ENCODE measurements at places on chromosomes 1 and 21.

- DNase-seq = no peak
These were observed 470.4 kb upstream of the B3GALT2 start for GRCh38 chr1:193656841-193657240.

DNA sequence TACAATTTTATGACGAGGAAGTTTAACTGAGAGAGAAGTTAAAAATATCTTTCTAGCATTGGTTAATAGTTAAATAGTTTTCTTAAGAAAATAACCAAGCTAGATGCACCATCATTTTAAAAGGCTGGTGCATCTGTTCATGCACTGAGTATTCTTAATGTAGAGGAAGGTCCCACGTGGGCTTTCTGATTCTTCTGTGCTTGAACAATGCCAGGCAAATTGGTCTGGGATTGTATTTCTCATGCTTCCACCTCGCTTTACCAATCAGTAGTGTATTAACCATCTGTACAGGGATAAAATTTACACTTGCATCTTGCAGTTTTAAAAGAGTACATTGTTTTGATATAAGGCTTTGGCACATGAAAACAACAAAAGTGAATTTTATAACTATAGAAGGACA is 47.4 kb upstream of the MTF2 start:
- DNase-seq = no peak

GRCh38 chr1:205056188-205056611 is 13.2 kb downstream of the CNTN2 start:
- DNase-seq = no peak

GRCh38 chr1:2495546-2495945 is 19.5 kb downstream of the PLCH2 start:
- no peak for DNase-seq

GRCh38 chr1:73040811-73041210 is 758.5 kb upstream of the NEGR1 start:
- DNase-seq = no peak

GRCh38 chr1:18886003-18886335 is 16.4 kb downstream of the ALDH4A1 start:
- no peak for DNase-seq

- no peak for DNase-seq
These were observed 18.7 kb upstream of the TRAF3IP3 start for GRCh38 chr1:209737118-209737505.

DNA sequence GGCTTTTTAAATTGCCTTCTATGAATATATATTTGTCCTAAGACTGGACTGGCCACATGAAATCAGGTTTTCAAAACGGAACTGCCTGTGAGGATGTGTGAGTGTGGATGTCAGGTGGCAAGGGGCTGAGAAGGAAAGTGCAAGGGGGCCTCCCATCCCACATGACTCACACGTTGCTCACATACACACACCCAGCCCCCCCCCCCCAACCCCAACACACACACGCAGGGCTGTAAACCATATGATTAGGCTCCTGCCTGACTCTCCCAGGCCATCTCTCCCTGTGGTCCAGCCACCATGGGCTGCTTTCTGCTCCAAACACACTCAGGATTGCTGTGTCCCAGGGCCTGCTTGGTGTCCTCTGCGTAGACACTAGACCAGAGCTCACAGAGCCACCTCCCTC is 22.4 kb downstream of the DEGS1 start:
- DNase-seq = no peak

- no peak for DNase-seq
These were observed 162.9 kb downstream of the RYR2 start for GRCh38 chr1:237204841-237205240.

DNA sequence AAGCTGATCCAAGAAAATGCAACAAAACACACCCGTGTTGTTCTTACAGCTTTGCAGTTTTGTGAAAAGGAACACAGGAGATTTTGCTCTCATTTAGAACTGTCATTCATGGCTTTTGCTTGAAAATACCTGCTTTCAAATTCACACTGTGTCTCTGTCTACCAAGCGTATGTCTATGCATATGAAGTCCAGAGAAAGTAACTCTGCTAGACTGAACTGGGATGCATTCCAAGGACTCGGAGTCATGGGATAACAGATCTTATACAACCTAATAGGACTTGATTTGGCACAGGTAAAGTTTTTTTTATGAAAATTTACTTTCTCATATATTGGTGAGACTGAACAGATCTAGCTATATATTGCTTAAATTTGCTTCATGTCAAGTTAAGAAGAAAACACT is 102.4 kb downstream of the PTGER3 start:
- no peak for DNase-seq

GRCh38 chr1:207871117-207871649 is 39.7 kb downstream of the CD34 start:
- no peak for DNase-seq

DNA sequence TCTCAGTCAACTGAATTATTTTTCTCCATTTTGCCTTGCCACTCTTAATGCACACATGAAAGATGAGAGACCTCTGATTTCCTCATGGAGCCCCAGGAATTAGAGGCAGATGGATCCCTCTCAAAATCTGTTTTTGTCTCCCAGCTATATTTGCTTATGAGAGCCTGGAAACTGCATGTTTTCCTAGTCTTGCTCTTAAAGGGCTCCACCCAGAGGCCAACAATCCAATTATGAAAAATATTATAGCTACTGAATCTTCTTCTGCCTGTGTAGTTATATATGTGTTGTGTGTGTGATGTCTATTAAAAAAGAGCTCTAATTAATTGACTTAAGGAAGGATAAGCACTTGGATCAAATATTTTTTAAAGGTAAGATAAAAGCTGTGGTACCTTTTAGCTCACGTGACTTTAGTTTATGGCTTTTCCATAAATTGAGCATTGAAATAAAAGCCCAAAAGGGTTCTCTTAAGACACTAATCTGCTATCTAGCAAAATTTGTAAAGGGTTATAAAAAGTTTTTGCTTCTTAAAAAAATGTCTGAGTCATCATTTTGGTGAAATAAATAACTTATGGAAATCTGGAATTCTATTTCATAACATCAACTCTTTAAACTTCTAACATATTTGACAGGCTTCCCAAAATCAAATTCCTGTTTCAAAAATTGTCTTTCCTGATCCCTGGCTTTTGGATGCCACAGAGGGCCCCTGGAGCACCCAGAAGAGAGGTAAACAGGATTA is 31.2 kb upstream of the TSPEAR start:
- DNase-seq = no peak

- DNase-seq = no peak
These were observed 70.0 kb downstream of the NVL start for GRCh38 chr1:224259986-224260385.

GRCh38 chr21:42537106-42537742 is 23.6 kb downstream of the SLC37A1 start:
- no peak for DNase-seq

- no peak for DNase-seq
These were observed 74.8 kb downstream of the HLCS start for GRCh38 chr21:36891692-36892091.

DNA sequence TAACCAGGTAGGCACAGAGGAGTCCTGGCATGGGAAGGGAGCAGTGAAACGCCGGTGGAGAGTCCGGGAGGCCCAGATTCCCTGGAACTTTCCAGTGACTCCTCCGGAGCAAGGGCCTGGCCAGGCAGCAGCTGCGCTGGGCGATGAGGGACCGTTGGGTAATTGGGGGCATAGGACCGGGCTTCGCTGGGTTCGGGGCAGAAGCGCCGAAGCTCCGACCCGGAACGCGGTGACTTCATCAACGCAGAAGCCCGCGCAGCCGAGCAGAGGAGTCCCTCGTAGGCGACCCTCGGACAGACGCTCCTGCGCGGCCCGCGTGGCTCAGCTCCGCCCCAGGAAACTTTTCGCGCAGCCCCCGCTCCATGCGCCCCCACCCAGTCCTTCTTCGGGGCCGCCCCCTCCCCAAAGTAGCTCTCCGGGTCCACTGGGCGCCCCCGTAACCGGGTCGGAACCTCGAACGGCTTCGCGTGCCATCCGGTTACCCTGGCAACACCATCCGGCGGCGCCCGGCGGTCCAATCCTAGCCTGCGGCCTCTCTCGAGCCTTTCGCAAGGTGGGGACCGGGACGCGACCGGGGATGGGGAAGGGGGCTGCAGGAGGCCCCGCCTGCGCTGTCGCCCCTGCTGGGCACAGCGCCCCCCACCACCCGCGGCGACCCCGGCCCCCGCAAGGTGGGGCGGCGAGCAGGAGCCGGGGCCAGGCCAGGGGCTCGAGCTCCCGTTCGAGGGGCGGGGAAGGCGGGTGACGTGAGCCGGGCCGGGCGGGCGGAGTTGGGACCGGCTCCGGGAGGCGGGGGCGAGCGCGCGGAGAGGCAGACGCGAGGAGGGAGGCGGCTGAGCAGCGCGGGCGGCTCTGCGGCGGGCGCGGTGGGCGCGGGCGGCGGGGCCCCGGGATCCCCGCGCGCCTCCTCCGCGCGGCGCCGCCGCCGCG is at the start of gene AJAP1:
AJAP1 (plus strand) TSS at position 814 of the 930 bp plus-strand sequence. CDS start 817 bp downstream, outside the sequence.
- DNase-seq = no peak

- no peak for DNase-seq
These were observed 68.0 kb upstream of the CYP2J2 start for GRCh38 chr1:59994302-59995198.

DNA sequence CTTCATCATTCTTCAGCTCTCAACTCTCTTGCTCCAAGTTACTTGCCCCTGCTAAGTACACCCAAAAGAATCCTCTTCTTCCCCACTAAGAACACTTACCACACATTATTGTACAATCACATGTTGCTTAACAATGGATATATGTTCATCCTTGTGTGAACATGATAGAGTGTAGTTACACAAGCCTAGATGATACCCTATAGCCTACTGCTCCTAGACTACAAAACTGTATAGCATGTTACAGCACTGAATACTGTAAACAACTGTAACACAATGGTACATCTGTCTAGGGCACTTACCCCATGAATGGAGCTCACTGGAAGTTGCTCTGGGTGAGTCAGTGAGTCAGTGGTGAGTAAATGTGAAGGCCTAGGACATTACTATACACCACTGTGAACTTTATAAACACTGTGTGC is 77.4 kb downstream of the RERE start:
- DNase-seq = no peak

- no peak for DNase-seq
These were observed 9.6 kb downstream of the TRIM62 start for GRCh38 chr1:33171977-33172813.

- no peak for DNase-seq
These were observed 47.0 kb upstream of the ATF3 start for GRCh38 chr1:212561501-212561931.

DNA sequence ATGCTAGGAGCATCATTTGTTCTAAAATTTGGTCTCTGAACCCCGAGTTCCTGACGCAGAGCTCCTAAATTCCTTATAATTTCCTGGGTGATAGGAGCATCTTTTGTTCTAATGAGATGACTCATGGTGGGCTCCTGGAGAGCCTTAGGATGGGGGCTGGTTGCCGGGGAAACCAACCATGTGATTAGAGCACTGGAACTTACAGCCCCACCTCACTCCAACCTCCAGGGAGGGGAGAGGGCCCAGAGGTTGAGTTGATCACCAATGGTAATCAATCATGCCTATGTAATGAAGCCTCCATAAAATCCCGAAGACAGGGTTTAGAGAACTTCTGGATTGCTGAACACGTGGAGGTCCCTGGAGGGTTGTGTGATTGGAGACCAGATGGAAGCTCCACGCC is 7.7 kb downstream of the SHISAL2A start:
- DNase-seq = no peak

GRCh38 chr1:14783592-14783886 is 185.1 kb downstream of the KAZN start:
- DNase-seq = no peak

DNA sequence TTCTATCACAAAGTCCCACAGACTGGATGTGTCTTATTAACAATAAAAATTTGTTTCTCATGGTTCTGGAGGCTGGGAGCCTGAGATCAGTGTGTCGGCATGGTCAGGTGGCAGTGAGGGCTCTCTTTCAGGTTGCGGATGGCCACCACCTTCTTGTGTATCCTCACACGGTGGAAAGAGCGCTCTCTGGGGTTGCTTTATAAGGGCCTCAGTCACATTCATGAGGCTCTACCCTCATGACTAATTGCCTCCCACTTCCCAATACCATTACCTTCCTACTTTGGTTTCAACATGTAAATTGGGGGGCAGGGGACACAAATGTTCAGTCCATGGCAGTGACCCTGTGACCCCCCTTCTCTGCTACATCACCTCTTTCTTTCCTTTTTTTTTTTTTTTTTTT is 20.7 kb upstream of the MX1 start:
- no peak for DNase-seq

GRCh38 chr1:165383067-165383466 is 26.6 kb upstream of the LMX1A start:
- no peak for DNase-seq

DNA sequence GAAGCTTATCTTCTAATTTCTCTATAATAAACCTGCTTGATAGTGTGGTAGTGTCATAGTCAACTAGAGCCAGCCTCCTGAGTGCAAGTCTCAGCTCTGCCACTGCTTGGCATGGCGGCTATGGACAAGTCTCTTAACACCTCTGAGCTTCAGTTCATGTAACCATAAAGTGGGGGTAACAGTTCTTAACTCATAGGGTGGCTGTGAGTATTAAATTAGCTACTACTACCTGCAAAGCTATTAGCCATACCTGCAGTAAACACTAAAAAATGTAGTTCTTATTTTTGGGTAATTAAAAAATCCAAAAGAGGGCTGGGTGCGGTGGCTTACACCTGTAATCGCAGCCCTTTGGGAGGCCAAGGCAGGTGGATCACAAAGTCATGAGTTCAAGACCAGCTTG is 2.2 kb upstream of the CDC42 start:
- no peak for DNase-seq

DNA sequence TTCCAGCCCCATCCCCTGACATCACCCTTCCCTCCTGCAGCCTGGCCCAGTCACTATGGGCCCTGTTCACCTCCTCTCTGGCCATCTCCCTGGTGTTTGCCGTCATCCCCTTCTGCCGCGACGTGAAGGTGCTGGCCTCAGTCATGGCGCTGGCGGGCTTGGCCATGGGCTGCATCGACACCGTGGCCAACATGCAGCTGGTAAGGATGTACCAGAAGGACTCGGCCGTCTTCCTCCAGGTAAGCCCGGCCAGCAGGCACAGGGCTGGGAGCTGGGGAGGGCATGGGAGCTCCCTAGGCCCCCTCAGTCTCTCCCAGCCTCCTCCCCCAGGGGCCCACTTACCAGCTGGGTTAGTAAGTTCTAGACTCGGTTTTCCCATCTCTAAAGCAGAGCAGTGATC is 52.1 kb downstream of the ELK4 start:
- no peak for DNase-seq

DNA sequence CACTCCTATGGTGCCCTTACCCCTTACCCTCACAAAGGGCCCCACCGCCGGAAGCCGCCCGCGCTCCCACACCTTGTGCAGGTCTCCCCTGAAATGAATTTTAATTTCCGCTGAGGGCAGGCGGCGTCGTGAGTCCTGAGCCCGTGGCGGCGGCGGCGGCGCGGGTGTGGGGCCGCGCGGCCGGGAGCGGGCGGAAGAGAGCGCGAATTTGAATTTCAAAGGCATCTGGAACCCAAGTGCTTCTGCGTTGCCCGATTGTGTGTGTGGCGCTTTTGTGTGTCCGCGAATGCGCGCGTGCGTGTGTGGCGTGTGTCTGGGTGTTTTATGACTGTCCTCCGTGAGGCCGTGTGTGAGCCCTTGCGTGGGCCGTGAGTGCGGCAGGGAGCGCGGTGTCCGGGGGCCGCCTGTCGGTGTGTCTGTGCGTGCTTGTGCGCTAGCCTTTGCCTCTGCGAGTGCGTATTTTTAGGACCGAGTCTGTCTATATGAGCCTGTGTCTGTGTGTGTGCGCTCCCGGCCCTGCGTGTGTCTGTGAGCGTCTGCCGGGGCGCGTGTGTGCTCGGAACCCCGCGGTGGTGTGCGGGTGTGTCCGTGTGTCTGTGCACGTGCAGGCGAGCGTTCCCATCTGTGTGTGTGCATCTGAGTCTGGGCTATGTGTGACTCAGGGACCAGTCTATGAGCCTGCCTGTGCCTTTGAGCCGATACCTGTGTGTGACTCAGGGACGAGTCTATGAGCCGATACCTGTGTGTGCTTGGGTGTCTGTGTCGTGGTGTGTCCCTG is 7.9 kb upstream of the ADGRB2 start:
- DNase-seq = no peak

All from SK-N-MC (cell line).